ENCODE measurements at places on chromosomes 7 and 10.
A peak's percentile ranks its signal among the peaks of the same experiment; 100 is the strongest.

DNA sequence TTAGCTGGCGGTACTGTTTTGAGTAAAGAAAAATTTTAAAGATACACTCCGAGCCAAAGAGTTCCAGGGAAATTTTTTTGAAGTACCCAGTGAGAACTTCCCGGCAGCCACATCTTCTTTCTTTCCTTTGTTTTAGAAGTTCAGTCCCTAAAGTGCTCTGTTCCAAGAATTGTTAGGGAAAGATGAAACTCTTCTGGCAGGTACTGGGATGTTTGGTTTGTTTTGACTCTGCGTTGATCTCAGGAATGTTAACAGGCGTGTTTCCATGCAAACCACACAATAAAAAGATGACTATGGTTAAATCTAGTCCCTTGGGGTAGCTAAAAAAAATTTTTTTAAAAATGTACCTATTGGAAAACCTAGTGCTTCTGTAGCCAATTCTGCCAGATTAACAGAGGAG lies 224.7 kb upstream of the PHYHIPL start:
- peak; percentile 78 for DNase-seq

- DNase-seq, result no peak
Observed at GRCh38 chr7:7567898-7568531, 1.3 kb downstream of the MIOS start.

DNA sequence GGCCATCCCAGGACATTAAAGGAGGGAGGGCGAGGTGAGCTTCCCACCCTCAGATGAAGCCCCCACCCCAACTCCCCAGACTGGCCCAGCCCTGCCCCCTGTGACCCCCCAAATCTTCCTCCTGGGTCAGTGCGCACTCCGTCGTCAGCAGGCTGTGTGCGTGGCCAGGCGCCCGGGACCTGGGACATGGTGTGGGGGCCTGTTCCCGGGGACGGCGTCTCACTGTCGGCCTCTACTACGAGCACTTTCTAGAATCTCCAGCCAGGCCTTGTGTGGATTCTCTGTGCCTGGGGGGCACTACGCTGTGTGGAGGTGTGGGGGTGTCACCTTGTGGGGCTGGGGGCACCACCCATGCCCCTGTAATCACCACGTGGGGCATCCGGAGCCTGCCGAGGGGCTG lies 9.8 kb downstream of the PWWP2B start:
- no peak for DNase-seq

- peak; percentile 44 for DNase-seq
Observed at GRCh38 chr7:28078036-28078901, 102.3 kb downstream of the JAZF1 start.

- DNase-seq, result no peak
Observed at GRCh38 chr7:100433592-100434296, 2.6 kb downstream of the PPP1R35 start.

DNA sequence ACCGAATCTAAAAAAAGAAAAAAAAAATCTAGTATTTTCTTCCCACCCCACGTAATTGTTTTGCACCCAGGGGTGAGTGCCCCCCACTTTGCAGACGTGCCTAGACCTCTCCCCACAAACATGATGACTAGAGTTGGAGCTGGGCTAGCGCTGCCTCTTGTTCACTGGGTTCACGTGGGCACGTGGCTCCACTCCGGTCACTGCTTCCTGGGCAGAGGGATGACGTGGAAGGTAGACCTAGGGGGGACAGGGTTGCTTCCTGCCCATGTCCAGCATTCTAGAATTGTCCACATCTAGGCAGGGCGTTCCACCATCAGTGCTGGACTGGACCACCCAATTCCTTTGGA lies 861 bp upstream of the LIMK1 start:
- DNase-seq, result no peak

GRCh38 chr7:158280448-158281144 lies 307.0 kb downstream of the PTPRN2 start:
- no peak for DNase-seq

- peak; percentile 29 for DNase-seq
Observed at GRCh38 chr10:91614225-91614624, 18.6 kb downstream of the PPP1R3C start.

DNA sequence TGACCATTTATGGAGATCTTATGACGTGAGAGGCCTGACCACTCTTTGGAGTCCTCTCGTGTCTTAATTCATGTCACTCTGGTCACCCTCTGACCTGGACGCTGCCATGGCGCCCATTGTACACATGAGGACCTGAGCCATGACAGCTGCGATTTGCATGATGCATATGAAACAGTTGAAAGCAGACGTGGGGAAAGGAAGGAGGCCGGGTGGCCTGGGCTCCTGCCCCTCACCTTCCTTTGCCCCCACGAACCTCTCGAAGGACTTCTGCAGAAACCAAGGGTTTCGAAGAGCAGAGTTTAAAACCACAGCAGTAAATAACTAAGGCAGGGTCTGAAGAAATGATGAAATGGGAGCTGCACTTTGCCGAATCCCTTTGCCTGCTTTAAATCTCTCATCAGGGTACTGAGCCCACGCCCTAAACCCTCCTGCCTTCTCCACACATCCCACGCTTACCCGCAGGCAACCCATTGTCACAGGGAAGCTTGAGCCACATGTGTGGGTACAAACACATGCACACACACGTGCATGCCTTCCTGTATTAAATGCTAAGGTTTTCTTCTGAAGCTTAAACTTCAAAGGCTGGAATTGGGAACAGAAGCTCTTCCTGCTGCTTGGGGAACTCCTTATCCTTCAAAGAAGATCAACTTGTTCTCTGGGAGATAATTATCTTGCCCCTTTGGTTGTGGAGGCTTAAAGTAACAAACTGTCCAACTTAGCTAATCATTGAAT lies 11.7 kb upstream of the CALML3 start:
- DNase-seq, result no peak

DNA sequence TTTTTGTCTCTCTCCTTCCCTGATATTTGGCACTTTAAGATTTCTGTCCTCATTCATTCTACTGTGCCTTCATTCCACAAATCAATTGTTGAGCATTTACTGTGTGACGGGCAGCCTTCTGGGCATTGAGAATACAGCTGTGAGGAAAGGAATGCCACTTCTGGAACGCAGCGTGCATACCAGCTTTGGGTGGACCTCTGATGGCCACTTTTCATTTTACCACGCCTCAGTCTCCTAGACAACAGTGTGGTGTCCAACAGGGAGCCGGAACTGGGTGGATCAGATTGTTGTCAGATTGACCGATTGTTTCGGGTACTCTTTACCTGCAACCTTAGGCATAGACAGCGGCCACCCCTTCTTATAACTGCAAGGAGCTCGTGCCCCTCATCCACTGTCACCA lies 222.7 kb upstream of the DPP6 start:
- DNase-seq, result no peak

GRCh38 chr7:135773464-135773863 lies 24.9 kb upstream of the FAM180A start:
- DNase-seq, result no peak

DNA sequence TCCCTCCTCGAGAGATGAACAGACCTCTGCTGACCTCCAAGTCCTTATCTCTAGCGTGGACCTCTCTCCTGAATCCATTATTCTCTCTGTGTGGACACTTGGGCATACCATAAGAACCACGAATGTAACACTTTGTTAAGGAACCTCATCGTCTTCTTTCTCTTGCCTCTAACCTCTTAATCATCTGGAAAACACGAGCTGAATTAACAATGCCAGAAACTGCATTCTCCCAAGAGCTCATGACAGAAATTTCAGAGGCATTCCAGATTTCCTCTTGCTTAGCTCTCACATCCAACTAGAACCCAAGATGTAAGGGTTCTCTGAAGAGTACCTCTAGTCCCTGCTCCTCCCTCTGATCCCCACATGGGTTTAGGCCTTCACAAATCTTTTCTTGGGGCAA lies 101.5 kb downstream of the TRIL start:
- no peak for DNase-seq

GRCh38 chr7:41033500-41033899 lies 669.4 kb downstream of the INHBA start:
- no peak for DNase-seq

GRCh38 chr7:2437136-2437535 lies 33.7 kb downstream of the CHST12 start:
- DNase-seq, result no peak

- no peak for DNase-seq
Observed at GRCh38 chr7:115471891-115472290, 550.0 kb downstream of the MDFIC start.

- DNase-seq, result no peak
Observed at GRCh38 chr7:42057331-42057730, 179.7 kb downstream of the GLI3 start.

- no peak for DNase-seq
Observed at GRCh38 chr7:80581486-80582260, 56.8 kb upstream of the CD36 start.

DNA sequence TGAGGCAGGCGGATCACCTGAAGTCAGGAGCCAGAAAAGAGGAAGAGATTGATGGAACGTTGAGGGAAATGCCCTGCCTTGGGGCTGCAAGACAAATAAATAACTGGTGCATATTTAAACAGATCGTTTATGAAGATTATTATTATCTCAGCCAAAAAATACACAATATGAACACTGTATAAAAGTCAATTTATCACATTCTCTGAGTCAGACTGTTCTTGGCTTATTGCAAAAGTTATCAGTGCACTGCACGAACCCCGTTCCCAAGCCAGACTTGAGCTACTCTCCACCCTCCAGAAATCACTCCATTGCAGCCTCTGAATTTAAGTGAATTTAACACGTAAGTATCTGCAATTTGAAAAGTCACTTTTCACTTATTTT lies 1.6 kb downstream of the DNMBP start:
- DNase-seq, result peak; percentile 31

GRCh38 chr10:122962405-122962804 lies 8.4 kb upstream of the C10orf88 start:
- DNase-seq, result no peak

- DNase-seq, result peak; percentile 70
Observed at GRCh38 chr10:21724020-21724589, 190.1 kb downstream of the MLLT10 start.

GRCh38 chr7:113000316-113001020 lies 86.2 kb downstream of the GPR85 start:
- no peak for DNase-seq
